Pancreas (tissue), 10 donors: ENCODE measurements at places on chromosomes 11 and 22. TPM values are rescaled to one million over a fixed set of nuclear protein-coding genes. Genes with fewer than 3 reads are reported as not detected.

- DNase-seq, result no peak
Observed at GRCh38 chr11:115146425-115146824, 357.8 kb downstream of the CADM1 start.

DNA sequence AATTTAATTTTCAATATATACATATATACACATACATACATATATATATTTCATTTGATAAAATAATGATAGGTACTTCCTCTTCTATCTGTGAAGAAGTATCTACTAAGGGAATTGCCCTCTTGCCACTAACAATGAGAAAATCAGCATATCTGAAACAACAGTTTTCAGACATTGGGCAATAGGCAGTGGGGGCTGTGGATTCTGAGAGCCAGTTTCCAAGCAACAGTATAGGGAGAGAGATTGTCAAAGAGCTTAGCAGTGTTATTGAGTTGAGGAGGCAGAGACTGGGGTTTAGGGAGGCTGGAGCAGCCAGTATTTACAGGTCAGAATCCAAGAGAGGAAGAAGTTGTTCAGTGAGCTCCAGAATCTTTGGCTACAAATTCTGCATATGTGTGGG is 119.3 kb downstream of the ARFGAP2 start:
- no peak for DNase-seq

The MUC5B gene
- 65.4 TPM for total RNA-seq

The OR8B3 gene
- total RNA-seq, result not detected

The PHOX2A gene
- total RNA-seq, result not detected

DNA sequence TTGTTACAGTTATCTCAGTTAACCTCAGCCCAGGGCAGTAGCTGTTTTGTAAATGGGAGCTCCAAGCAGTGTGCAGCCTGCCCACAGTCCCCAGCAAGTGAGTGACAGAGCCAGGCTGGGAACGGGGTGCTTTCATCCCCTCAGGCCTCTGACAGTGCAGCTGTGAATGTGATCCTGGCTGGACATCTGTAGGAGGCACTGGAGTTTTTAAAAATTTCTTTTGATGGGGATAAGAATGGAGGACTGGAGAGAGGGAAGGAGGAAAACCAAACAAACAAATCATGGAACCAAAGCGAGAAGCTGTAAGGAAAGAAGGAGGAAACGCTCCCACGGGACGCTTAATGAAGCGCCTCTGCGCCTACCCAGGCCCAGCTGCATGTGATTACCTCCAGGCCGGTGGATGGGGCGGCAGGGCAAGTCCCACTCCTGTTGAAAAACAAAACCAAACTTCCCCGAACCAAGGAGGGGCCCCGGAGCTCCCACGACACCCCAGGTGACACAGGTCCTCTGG is 40.6 kb downstream of the SCUBE1 start:
- DNase-seq, result peak; percentile 13

The RNF121 gene
- total RNA-seq, result 13.3 TPM

DNA sequence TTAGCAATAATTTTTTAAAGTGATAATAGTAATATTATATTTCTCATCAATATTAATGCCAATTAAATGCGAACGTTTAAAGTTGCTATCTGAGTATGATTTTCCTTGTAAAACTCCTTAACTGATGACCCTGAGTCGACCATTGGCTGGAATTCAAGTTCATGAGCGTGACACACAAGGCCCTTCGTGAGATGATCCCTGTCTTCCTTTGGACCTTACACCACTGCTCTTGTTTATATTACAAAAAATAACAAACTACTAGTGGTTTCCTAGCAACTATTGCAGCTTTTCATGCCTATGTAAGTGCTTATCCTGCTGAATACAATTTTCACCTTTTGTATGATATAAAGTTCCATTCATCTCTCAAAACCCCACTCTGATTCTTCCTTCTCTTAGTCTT is 752.9 kb downstream of the CNTN5 start:
- DNase-seq, result no peak

- DNase-seq, result no peak
Observed at GRCh38 chr22:41564563-41564962, 3.8 kb downstream of the CSDC2 start.

- no peak for DNase-seq
Observed at GRCh38 chr11:126874276-126874675, 126.3 kb downstream of the KIRREL3 start.

DNA sequence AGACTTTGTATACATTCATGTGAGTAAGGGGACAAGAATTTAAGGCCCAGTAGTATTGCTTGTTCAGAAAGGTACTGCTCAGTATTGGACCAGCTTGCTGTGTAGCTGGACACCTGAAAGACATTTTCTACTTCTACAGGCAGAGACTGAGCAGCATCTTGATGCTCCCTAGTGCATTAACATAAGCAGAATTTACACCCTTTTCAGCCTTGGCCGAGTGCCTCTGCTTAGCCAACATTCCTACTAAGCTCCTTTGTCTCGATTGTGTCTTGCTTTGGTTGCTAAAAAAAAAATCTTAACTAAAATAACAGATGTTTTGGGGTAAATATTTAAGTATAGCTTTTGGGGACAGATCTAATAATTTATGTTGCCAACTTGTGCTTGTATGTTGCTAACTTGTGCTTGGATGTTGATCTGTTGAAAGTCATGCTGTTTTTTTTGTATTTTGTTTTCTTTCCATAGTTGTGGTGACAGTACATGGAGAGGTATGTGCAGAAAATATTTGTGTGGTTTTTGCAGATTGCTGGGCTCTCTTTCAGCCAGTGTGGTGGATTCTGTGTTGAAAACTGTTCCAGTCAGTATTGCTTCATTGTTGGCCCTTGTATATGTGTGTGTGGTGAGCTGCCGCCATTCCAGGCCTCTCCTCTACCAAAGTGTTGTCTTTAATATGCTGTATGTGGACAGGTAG is 3.7 kb downstream of the PTS start:
- no peak for DNase-seq

DNA sequence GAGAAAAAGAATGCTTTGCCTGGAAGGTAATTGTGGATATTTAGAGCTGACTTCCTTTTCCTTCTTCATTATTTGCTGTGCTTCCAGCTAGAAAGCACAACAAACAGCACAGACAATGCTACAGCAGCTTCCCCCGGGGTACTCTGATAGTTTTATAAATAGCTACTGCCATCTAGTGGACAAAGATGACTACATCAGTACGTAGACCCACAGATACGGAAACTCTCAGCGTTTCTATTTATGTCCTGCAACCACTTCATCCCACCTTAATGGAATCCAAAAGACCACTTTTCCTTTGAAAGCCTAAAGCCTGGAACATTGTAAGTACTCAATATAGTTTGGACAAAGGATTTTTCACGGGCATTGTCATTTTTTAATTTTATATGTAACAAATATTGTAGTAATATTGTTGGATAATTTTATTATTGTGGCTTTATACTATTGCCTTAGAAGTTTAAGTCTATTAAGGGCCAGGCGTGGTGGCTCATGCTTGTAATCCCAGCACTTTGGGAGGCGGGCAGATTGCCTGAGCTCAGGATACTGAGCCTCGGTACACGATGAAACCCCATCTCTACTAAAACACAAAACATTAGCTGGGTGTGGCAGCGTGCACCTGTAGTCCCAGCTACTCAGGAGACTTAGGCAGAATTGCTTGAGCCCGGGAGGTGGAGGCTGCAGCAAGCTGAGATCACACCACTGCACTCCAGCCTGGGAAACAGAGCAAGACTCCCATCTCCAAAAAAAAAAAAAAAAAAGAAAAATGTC is 7.5 kb downstream of the HSPA8 start:
- no peak for DNase-seq

The SEZ6L gene
- 0.32 TPM for total RNA-seq

- no peak for DNase-seq
Observed at GRCh38 chr22:44403602-44404329, 91.0 kb upstream of the SHISAL1 start.

DNA sequence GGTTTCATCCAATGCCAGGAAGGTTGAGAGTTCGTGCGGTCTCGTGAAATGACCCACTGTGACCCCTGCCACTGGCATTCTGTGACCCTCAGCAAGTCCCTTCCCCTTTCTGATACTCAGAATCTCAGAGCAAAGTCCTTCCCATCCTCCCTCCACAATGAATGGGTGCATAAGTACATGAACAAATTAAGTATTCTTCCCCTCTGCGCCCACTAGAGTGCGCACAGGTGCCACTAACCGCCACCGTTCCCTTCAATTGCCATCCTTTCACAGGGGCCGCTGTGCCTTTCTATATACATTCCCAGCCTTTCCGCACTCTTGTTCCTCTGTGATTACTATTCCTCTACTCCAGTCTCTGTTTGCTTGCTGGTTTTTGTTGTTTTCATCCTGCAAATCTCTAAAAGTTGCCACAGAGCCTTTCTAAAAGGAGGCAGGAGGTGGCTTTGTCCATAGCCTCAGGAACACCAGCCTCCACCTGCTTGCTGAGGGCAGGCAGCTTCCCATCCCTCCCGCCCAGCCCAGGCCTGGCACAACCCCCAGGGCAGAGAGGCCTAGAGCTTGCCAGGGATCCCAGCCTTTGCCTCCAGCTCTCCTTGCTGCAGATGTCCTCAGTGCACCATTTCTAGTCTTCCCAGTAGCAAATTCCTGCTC is 6.7 kb upstream of the AP1B1 start:
- peak; percentile 63 for DNase-seq

DNA sequence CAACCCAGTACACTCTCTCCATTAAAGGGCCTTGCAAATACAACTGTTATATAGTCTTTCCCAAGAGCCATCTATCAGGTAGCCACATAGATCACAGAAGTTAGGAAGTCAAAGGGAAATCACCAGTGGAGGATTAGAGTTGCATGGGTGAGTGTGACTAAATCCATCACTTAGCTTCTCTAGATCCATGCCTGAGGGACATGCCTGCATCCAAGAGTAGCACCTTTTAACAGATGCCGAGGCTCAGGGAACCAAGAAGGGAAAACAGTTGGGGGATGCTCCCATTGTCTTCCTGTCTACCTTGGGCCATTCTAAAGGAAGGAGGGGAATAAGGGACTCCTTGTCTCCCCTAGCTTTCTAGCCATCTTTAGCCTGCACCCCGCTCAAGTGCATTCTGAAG is 77.9 kb downstream of the XRRA1 start:
- no peak for DNase-seq

The GLB1L3 gene
- total RNA-seq, result not detected

The NRXN2 gene
- total RNA-seq, result 3.0 TPM

GRCh38 chr11:114054806-114055205 is 4.7 kb upstream of the ZBTB16 start:
- DNase-seq, result no peak

The ENTHD1 gene
- not detected for total RNA-seq

- peak; percentile 38 for DNase-seq
Observed at GRCh38 chr11:76228071-76228874, 22.0 kb upstream of the WNT11 start.

GRCh38 chr11:45779602-45780001 is 25.3 kb upstream of the SLC35C1 start:
- DNase-seq, result no peak

- no peak for DNase-seq
Observed at GRCh38 chr11:132742929-132743328, 789.4 kb downstream of the OPCML start.

GRCh38 chr11:14577835-14578529 is 57.8 kb upstream of the PSMA1 start:
- DNase-seq, result no peak

- DNase-seq, result no peak
Observed at GRCh38 chr11:89537936-89538335, 46.8 kb upstream of the NOX4 start.

DNA sequence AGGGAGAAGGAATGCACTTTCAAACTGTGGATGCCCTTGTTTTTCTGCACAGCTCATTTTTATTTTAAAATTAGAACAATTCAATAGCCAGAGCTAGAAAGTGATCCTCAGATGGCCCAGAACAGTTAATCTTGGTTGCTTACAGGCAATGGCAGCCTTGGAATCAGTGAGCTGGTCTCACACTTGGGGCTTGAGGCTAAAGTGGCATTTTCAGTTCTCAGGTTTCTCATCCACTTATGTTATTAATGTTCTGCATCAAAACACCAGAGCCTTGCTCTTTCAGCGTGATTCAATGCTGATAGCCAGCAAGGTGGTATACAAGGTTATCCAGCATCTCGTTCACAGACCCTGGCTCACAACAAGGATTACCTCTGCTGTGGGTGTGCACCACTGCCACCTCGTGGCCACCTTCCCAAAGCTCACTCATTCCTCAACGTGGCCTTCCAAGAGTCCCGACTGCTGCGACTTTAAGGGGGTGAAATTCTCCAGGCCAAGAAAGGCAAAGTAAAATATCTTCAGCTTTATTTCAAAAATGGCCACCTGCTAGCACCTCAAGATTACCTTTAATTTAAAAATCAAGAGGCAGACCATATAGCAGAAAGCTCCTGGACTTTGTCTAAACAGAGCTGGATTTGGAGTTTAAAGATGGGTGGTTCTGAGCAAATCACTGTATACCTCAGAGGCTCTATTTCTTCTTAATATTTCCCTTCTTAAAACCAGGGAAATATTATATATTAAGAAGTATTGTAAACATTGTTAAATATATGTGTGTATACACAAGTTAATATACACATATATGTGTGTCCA is 34.2 kb upstream of the FSHB start:
- DNase-seq, result peak; percentile 66

DNA sequence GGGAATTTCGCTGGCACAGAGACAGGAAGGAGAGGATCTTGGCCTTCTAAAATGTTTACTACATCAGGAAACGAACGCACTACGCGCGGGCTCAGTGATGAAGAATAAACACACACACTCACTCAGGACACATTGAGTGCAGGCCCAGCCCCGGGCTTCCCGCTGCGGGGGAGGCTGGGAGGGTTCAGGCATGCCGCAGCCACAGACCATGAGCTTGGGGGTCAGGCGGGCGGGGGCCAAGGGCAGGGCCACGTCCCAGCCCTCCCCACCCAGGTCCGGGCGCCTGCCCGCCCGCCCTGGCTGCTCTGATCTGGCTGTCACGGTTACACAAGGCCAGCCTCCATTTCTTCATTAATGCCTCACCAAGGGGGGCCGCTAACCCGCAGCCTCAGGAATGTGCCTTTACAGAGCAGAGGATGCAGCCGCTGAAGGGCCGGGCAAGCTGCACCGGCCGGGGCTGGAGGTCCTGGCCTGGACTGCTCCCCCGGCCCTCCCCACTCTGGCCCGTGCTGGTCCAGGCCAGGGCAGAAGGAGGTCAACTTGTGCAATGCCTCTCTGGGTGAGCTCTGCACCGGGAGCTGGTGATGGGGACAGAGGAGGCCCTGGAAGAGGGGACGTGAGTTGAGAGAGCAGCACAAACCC is 41.7 kb downstream of the IGF2 start:
- DNase-seq, result peak; percentile 69

The APOL3 gene
- total RNA-seq, result 7.0 TPM

DNA sequence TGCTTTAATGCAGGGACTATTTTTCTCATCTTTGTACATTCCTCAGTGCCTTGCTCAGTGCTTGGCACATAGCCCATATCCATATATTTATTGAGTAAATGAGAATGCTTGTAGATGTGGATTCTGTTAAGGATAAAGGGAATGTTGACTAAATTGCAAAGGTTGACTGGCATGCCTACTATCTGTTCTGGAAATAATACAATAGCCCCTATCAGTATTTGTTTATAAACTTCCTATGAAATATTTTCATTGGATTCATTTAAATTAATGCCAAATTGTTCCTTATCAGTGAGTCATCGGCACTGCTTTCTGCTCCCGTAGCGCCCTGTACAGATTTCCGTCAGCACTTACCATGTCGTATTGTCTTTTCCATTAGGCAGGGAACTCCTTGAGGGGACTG is 8.0 kb downstream of the RNF121 start:
- DNase-seq, result no peak

- DNase-seq, result no peak
Observed at GRCh38 chr11:128678024-128678423, 15.8 kb upstream of the FLI1 start.
